ENCODE measurements at places on chromosomes 5 and 9.

GRCh38 chr5:117954331-117954730 is 1034.0 kb downstream of the DTWD2 start:
- DNase-seq = peak; percentile 76

DNA sequence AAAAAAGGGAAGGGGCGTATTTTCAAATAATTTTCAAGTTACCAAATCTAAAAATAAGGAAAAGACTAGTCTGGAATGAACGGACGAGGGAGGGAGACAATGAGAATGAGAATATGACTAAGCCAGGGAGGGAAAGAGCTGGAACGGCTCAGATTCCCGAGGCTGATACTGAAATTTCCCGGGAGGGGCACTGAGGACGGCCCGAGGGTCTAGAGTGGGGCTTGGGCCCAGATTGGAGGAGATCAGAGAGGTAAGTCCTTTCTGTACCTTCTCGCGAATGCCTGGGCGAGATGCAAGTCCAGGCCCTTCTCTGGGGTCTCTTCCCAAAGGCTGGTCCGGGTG is 3.4 kb upstream of the CCIN start:
- DNase-seq = no peak

- peak; percentile 77 for DNase-seq
Observed at GRCh38 chr5:139635606-139636206, 12.4 kb upstream of the CXXC5 start.

DNA sequence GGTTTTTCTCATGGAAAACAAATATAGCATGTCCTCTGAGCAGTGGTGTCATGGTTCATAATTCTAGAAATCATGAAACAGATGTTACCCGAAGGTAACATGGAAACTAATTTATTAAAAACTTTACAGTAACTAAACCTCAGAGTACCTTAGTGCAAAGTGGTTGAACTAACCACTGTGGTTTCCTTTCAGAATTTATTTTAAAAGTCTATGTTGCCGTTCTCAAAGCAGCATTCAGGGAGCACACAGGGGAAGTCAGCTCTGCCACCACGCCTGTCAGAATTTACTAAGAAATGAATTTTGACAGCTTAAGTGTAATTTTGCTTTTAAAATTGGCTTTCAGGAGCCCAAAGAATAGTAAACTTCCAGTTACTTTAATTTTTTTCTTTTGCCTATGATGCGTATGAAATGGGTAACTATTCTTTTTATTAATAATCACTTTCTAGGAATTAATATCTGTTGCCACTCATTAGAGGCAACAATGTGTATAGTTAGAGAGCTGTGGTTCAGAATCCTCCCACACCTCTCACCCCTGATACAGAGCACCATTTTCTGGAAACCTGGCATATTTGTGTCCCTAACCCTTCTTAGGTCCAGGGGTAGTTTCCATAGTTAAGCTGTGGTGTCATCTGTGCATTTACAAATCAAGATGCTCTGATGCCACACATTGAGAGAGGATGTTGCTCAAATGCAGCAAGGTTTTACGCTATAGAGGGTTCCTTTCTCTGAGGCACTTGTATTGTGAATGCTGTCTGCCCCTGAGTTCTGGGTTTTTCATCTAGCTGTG is 202.6 kb downstream of the ZSWIM6 start:
- DNase-seq = no peak

DNA sequence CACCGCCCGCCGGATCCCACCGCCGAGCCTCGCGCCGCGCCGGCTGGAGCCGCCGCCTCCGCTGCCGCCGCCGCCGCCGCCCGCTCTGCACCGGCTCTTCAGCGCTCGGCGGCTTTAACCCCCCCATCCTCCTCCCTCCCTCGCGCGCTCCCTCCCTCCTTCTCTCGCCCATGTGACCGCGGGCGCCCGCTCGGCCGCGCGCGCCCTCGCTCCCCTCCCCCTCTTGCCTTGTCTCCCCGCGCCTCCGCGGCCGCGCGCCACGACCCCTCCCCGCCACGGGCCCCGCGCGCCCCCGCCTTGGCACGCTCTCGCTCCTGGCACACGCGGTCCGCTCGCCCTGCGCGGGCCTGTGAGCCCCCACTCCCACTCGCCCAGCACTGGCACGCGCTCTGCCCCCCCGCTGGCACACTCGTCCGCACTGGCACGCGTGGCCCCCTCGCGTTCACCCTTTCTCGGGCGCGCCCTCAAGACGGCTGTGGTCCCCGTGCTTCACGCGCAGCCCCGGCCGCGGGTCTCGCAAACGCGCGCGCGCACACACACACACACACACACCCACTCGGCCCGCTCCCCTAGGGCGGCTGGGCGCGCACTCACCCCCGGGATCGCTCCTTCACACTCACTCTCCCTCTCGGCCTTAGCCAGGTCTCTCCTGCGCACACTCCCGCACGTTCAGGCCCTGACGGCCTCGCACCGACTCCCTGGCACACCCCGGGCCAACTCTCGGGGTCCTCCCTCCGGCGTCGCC is at the start of gene CNTFR:
Gene CNTFR (minus strand): TSS at position 89 of the 745 bp plus-strand sequence. CDS start 20,743 bp downstream, outside the sequence.
- no peak for DNase-seq

DNA sequence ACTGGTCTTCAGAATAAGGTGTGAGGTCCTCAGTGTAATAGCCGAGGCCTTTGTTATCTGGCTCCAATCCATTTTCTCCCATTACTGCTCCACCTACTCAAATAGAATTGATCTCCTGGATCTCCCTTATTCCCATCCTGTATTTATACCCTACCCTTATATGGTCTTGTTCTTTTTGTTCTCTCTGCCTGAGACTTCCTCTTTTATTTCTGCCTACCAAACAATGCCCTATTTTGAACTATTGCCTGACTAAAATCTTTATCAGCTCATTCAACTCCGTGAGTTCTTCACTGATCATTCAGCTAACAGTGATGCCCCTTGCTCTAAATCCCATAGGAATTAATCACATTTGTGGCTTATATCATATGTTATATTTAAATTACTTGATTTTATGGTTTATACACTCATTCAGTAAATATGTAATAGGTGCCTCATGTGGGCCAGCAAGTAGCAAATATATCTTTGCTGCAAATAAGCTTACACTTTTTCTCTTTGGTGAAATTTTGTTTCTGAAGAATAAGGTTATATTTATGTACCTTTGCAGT is 417.5 kb upstream of the MEF2C start:
- DNase-seq = no peak

Data from fibroblast of skin of left quadriceps (primary cell).